ENCODE measurements at places on chromosomes 4 and X. TPM values are rescaled to one million over a fixed set of nuclear protein-coding genes. Genes with fewer than 3 reads are reported as not detected.

The MXRA5 gene
- not detected for polyA plus RNA-seq

The ARAP2 gene
- 13.8 TPM for polyA plus RNA-seq

The SSX4B gene
- not detected for polyA plus RNA-seq

The SSX2 gene
- not detected for polyA plus RNA-seq

The KLF8 gene
- 0.54 TPM for polyA plus RNA-seq

The TRMT2B gene
- 55.1 TPM for polyA plus RNA-seq

The RGN gene
- polyA plus RNA-seq = not detected

DNA sequence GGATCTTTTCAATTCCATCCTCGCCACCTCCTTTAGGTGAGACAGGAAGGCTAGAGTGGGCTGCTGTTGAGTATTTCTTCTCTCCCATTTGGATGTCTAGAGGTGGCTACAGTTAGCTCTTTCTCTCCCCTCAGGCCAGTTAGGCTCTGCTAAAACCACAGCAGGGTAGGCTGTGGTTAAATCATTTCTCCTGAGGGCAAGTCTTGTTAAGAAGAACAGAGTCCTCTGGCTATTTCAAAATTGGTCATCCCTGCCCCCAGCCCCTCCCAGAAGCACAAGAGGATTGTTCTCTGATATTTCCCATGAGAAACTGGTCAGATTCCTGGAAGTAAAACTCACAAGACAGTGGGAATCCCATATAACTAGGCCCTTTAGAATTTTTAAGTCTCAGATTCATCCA is 1359.5 kb downstream of the TECRL start:
- no peaks in the 10 kb centered on the region for H3K27me3 ChIP-seq
- no peak overlapping the region for H3K27ac ChIP-seq
- DNase-seq = no peak
- no peaks in the 10 kb centered on the region for H3K36me3 ChIP-seq
- no peaks in the 10 kb centered on the region for H3K4me1 ChIP-seq

DNA sequence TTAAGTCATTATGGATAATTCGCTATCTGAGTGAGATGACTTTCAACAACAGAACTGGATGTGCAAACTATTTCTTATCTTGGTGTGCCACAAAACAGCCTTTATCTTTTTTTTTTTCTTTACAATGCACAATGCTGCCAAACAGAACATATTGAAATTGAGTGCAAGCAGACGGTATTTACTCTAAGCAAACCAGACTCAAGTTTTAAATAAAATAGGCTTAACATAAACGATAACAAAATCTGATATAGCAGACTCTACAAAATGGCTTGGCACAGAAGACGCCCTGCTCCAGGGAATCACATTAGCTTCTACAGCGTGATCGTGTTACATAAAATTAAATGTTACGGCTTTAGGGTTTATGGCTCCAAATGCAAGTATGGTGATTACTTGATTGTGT is 9.6 kb upstream of the STK32B start:
- no peaks in the 10 kb centered on the region for H3K27me3 ChIP-seq
- DNase-seq = no peak
- H3K4me3 ChIP-seq = no peak overlapping the region
- H3K27ac ChIP-seq = no peak overlapping the region

GRCh38 chr4:84753321-84753972 is 170.5 kb downstream of the CDS1 start:
- no peak overlapping the region for H3K27ac ChIP-seq
- no peaks in the 10 kb centered on the region for H3K27me3 ChIP-seq
- H3K36me3 ChIP-seq = no peaks in the 10 kb centered on the region
- DNase-seq = no peak
- H3K4me3 ChIP-seq = no peak overlapping the region

- no peak overlapping the region for H3K27ac ChIP-seq
- H3K4me3 ChIP-seq = no peak overlapping the region
- no peaks in the 10 kb centered on the region for H3K4me1 ChIP-seq
Observed at GRCh38 chr4:156775813-156776212, 195.8 kb downstream of the PDGFC start.

- H3K36me3 ChIP-seq = no peaks in the 10 kb centered on the region
- no peaks in the 10 kb centered on the region for H3K4me1 ChIP-seq
- no peak overlapping the region for H3K4me3 ChIP-seq
- no peaks in the 10 kb centered on the region for H3K27me3 ChIP-seq
Observed at GRCh38 chr4:43374216-43374751, 481.8 kb downstream of the GRXCR1 start.

All from naive thymus-derived CD4-positive, alpha-beta T cell (primary cell).